ENCODE measurements at places on chromosomes 7 and 10. TPM values are rescaled to one million over a fixed set of nuclear protein-coding genes. Genes with fewer than 3 reads are reported as not detected.

DNA sequence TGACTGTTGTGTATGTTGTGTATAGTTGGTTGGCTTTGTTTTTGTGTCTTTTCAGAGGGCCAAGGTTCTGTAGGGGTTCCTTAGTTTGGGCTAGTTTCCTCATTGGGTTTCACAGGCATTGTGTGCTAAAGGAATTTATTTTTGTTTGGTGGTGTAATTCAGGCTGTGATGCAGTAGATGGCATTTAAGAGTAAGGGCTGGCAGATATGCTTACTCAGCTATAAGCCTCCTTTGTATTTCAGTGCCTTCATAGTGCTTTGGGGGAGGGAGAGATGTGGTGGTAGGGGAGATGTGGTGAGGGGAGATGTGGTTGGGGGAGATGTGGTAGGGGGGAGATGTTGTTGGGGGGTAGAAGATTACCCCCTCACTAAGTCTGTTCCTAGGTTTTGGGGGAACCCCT is 91.7 kb downstream of the SLC25A40 start:
- DNase-seq: no peak
- H3K27ac ChIP-seq: no peak overlapping the region
- H3K4me3 ChIP-seq: no peak overlapping the region
- no peaks in the 10 kb centered on the region for H3K4me1 ChIP-seq
- no peaks in the 10 kb centered on the region for H3K36me3 ChIP-seq
- no peaks in the 10 kb centered on the region for H3K27me3 ChIP-seq

The SLIT1 gene
- total RNA-seq: 0.08 TPM

The CTTNBP2 gene
- not detected for total RNA-seq

- peak overlapping the region; percentile 72 for H3K27ac ChIP-seq
- H3K4me3 ChIP-seq: peak overlapping the region; percentile 38
- H3K27me3 ChIP-seq: peaks cover 4% of the 10 kb centered on the region
- H3K4me1 ChIP-seq: peaks cover 42% of the 10 kb centered on the region
Measured at GRCh38 chr10:5447611-5448071, 35.3 kb downstream of the NET1 start.
